Stomach (tissue), 19 donors: ENCODE measurements at places on chromosomes 7 and 10. TPM values are rescaled to one million over a fixed set of nuclear protein-coding genes. Genes with fewer than 3 reads are reported as not detected.
A peak's percentile ranks its signal among the peaks of the same experiment; 100 is the strongest.

EGFR gene
- 31.7 TPM for total RNA-seq

DNA sequence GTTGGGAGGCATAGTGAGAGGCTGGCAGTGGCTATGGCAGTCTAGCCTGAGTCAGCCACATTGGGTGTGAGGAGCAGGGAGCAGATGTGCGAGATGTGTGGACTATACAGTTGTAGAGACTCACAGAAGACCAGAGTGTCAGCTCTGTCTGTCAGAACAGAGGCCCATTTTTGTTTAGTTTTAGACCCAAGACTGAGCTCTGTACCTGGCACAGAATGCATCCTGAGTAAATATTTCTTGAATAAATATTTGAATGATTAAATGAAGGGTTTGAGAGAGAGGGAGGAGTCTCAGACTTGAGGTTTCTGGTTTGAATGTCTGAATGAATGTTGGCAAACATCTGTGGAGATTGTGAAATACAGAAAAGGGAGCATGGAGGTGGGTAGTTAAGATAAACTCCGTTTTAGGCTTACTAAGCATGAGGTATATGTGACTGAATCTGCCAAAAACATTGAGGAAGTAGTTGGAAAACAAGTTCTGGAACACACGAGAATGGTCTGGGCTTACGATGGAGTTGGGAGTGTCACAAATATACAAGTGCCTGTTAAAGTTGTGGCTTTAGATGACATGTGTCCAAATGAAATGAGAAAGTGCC is 3.6 kb downstream of the SEC23IP start:
- DNase-seq = peak; percentile 51

DNA sequence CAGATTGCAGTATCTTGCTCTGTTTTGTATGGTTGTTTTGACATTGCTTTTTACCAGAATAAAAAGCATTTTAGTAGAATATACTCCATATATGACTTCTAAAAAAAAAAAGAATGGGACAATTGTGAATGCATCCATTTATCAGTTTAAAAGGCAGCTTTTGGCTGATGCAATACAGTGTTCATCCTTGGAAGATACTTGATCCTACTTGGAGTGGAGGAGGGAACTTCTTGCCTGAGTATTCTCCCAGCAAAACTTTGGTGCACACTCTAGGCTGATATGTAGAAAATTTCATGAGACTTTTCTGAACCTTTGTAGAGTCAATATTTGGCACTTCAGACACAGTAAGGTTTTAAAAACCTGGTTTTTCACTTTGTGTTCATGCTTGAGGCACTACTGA is 40.2 kb downstream of the WDR11 start:
- DNase-seq = no peak

CLRN3 gene
- 15.4 TPM for total RNA-seq

- DNase-seq = peak; percentile 23
Observed at GRCh38 chr10:45373003-45373575, 927 bp upstream of the ALOX5 start.

BMPER gene
- total RNA-seq = 4.6 TPM

GRCh38 chr7:129707910-129708499 is 96.5 kb downstream of the NRF1 start:
- no peak for DNase-seq

DNA sequence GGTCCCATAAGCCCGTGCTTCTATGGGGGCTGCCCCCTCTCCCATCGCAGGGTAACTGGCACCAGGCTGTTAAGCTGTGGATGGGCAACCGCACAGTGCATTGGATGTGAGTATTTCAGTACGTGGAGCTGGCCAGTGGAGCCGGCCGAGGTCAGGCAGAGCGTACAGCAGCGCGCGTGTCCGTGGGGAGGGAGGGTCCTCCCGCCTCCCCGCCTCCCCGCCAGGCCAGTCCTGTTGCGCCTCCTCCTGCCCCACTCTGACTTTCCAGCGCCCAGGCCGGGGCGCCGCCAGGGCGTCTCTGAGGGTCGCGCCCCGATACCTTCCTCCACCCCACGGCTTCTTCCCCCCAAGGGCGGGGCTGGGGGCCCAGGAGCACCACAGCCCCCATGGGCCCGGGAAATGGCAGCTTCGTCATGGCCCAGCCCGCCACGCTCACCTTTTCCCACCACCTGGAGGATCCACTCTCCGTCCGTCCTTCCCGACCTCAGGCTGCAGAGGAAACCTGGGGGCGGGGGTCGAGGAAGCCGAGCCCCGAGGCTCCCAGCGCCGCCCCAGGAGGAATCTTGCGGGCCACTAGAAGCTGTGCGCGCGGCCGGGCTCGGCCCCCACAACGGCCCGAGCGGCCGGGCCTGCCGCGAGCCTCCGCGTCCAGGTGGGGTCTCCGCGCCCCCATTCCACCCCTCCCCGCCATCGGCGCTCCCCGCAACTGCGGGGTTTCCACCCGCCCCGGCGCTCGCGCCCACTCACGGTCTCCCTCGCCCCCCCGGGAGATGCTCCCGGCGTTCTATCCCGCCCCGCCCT is 831 bp upstream of the PFKP start:
- DNase-seq = no peak

DNA sequence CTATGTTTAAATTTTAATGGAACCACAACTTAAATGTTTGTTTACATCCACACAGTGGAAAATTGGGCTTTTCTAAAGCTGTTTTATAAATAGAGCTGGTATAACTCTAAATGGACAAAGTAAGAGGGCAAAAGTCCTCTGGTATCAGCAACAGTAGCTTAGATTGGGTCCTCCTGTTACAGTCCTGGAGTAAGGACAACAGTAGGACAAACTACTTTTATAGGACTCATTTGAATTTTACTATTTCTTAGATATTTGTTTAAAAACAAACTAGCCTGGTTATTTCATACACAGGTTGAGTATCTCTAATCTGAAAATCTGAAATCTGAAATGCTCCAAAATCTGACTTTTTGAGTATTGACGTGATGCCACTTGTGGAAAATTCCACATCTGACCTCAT is 8.4 kb downstream of the VCL start:
- no peak for DNase-seq

TUBAL3 gene
- 1.7 TPM for total RNA-seq

GRCh38 chr7:91668217-91668616 is 212.3 kb downstream of the MTERF1 start:
- DNase-seq = peak; percentile 15

GRCh38 chr10:71727105-71727737 is 7.6 kb upstream of the C10orf105 start:
- peak; percentile 44 for DNase-seq

FGFR2 gene
- total RNA-seq = 84.0 TPM

PAPOLB gene
- 0.37 TPM for total RNA-seq

GRCh38 chr10:25831080-25831479 is 102.9 kb upstream of the MYO3A start:
- no peak for DNase-seq

GRCh38 chr10:71863203-71863602 is 12.2 kb upstream of the PSAP start:
- no peak for DNase-seq

GIMAP6 gene
- total RNA-seq = 10.6 TPM

PTF1A gene
- not detected for total RNA-seq

DNA sequence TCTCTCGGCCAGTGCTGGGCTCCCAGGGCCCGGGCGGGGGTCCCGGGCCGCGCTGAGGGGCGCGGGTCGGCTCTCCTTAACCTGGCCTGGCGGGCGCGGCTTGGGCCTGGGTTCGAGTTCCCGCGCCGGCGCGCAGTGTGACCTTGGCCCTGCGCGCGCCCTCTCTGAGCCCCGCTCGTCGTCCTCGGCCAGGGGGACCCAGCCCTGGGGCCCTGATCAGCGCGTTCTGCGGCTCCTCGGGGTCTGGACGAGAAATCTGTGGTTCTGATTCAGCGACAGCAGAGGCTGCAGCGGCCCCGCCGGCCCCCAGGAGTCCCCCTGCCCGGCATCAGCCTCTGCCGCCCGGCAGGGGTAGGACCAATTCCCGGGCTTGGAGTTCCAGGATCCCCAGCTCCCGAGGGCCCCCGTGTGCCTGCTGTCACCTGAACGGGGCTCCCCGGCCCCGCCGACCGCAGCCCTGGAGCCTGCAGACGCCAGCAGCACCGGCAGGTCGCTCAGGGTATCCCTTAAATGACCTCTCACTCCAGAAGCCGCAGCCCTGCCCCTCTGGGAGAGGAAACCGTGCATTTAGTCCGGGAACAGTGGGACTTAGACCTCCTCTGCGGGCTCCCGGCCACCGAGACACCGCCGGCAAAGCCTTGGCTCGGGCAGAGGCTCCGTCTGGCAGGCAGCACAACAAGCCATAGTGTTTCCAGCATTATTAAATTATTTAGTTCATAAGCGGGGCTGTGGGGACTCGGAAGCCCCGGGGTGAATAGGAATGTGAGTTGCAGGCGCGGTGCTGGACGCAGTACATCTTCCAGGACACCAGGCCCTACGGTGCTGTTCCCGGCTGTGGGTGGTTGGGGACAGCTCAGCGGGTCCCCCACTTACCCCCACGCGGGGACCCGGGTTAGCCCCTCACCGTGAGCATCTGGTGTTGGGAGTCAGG is 572 bp downstream of the CHST12 start:
- DNase-seq = peak; percentile 44

DNA sequence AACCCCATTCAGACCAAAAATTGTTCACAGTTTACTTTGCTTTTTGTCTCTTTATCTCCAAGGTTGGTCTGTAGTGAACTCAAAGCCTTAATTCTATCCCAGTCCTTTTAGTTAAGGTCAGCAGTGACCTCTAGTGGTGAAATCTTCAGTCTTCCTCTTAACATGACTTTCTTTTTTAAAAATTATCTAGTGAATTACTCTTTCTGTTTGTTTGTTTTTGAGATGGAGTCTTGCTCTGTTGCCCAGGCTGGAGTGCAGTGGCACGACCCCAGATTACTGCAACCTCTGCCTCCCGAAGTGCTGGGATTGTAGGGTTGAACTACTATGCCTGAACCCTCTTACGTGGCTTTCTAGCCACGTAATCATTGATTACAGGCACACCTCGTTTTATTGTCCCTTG is 25.0 kb downstream of the ZNF487 start:
- DNase-seq = no peak

DNA sequence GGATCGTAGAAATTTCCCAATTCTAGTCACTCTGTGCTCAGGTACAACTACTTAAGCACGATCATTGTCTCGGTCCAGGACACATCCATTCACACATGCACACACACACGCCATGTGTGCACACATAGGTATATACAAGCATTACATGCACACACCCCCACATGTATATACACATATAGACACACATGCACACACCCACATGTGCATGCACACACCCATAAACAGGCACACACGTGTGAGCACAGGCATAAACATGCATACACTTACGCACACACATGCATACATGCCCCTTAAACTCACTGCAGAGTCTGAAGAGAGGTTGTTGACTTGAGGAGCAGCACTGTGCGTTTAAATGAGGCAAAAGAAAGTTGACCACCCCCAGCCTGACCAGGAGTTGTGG is 32.5 kb upstream of the INSIG1 start:
- DNase-seq = no peak

HTR7 gene
- total RNA-seq = not detected

NUTM2B gene
- not detected for total RNA-seq

BRAF gene
- total RNA-seq = 81.1 TPM

- no peak for DNase-seq
Observed at GRCh38 chr7:101900103-101900502, 82.7 kb downstream of the CUX1 start.

DNA sequence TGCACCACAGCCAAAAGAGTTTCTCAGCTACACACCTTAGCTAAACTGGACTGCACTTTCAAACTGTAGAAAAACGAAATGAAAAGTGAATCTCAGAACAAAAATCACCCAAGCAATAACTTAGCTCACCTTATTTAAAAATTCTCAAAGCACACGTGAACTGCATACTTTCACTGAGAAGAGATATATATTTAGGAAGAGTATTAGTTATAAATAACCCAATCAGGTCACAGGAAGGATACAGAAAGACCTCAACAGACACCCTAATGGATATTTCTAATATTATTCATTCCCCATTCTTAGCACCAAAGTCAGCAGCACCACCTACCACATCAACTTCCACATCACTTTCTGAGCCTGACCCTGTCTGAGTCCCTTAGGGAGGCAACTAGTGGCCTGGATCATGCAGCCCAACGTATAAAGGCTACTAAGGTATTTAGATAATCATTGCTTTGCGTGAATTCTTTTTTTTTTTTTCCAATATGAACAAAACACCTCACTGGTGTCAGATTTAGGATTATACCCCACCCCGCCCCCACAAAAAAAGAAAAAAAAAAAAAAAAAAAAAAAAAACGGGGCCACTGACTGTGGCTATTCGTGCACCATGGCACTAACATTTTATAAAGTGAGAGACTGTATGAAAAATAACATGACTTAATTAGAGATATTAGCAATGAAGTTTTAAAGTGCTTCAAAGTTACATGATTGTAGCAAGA is 2.6 kb downstream of the ABI1 start:
- peak; percentile 18 for DNase-seq

DNA sequence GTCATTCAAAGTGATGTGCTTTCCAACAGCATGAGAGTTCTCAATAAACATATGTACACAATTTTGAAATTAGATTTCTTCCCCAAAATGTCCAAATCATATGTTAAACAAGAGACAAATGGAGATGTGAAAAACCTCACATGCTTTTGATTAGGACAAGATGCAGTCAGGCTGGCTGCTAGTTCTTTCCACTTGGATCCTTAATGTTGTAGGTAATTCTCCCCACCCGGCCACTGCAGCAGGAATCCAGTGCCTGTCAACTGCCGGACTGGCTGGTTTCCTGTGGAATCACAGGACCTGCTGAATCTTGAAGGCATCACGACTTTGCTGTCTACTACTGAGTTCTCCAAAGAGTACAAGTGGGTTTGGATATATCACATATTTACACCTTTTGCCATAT is 138.6 kb upstream of the AKR1E2 start:
- no peak for DNase-seq

GRCh38 chr10:79404690-79405131 is 40.7 kb downstream of the ZCCHC24 start:
- DNase-seq = no peak

GRCh38 chr7:18653381-18654155 is 158.0 kb downstream of the HDAC9 start:
- DNase-seq = no peak

- DNase-seq = no peak
Observed at GRCh38 chr7:45685619-45686240, 111.6 kb downstream of the ADCY1 start.

DNA sequence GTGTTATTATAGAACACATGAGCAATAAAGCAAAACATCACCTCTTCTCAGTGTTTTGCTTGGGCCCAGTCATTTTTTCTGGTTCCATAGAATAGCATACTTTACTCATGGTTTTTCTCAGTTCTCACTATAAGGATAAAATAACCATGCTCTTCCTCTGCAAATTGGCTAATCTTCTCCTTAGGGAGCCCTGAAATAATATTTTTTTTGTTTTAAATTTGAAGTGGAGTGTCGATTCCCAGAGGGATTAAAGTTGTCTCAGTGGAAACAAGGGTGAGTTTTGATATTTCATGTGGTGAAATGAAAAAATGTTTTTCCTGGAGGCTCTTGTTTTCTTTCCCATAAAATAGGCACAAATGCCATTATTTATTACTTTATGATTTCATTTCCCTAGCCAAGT is 127.3 kb downstream of the NOC3L start:
- no peak for DNase-seq
